ENCODE measurements at places on chromosomes 3 and 15.

DNA sequence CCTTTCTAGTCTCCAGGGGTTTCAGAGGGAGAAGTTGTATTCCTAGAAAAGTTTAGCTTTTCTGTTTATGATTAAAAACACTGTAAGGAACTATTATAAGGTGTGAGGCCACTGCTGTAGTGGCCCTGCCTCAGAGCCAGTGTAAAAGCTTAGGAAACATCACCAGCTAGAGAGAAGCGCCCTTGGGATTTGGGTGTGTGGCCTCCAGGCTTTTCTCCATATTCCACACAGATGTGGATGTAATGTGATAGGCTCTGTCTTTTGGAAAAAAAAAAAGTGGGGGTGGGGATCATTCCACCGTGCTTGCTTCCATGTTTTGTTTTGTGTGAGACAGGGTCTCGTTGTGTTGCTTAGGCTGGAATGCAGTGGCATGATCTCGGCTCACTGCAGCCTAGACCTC, 13.9 kb downstream of the SEC61A1 start:
- no peak for DNase-seq

GRCh38 chr15:63408524-63408923, 26.9 kb upstream of the CA12 start:
- no peak for DNase-seq

- DNase-seq = no peak
Observed at GRCh38 chr3:106305127-106305526, 436.3 kb upstream of the CBLB start.

DNA sequence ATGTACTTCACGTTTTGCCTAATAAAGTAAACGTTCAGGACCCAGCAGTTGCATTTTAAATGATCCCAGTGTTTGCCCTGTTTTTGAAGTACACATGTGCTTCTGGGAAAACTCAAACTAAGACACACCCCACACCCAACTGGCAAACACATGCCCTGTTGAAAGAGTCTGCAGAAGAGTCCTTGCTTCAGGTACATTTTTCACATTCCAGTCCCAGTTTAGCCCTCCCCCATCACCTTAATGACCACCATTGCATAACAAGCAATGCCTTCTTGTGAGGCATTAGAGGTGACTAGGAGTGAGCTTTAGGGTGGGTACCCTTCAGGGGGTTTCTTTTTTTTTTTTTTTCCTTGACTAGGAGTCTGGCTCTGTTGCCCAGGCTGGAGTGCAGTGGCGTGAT, 322.3 kb downstream of the CNTN4 start:
- DNase-seq = no peak

DNA sequence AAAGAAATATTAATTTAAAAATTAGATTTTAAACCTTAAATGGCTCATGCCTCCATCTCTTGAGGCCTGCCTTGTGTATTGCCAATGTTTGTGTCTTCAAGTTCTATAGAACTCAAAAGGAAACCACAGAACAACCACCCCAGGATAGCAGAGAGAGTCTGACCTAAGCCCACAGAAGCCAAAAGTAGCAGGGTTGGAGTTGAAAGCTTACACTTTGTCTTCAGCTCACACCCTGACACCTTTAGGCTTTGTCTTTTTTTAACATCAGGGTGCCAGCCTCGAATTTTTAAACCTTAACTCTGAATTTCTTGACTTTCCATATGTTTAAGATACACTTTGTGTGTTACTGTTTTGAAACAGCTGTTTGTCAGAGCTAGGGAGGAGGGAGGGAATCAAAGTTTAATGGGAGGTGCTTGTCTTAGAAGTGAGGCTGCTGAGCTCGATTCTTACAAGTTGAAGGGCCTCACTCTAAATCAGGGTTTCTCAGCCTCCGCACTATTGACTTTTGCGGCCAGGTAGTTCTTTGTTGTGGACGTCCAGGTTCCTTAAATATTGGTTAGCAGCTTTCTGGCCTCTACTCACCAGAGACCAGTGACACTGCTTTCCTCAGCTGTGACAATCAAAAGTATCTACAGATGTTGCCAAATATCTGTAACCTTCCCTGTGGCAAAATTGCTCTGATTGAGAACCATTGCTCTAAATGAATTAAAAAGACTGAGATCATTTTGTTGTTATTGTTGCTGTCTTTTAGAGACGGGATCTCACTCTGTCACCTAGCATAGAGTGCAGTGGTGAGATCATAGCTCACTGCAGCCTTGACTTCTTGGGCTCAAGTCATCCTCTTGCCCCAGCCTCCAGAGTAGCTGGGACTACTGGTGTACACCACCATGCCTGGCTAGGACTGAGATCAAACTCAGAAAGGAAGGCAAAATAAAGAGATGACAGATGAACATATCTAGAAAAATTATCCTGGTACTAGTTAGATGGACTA, 139.2 kb upstream of the EOMES start:
- DNase-seq = no peak

- DNase-seq = no peak
Observed at GRCh38 chr15:94893091-94893490, 661.7 kb downstream of the MCTP2 start.

DNA sequence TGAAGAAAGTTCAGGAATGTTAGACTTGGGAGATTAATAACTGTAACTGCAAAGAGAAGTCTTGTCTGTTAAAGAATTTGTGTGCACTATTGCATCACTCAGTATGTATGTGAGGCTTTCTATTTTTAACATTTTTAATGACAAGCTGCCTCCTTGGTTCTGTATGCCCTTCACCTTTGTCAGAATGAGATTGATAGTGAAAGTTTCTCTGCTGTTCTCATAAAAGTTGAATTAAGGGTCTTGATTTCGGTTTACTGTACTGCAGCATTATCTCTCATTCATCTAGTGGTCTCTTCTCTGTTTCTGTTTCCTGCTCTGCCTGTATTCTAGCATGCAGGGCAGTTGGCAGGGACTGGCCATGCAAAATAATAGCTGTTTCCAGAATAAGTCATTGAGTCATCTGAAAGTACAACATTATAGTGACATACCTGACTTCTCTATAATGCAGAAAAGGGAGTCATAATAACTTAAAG, 454.9 kb downstream of the IL5RA start:
- DNase-seq = no peak

All from A549 (cell line).